ENCODE measurements at places on chromosomes 5 and 9.
A peak's percentile ranks its signal among the peaks of the same experiment; 100 is the strongest.

GRCh38 chr9:6984941-6985578, 227.3 kb downstream of the KDM4C start:
- H3K4me1 ChIP-seq, result no peaks in the 10 kb centered on the region
- H3K27me3 ChIP-seq, result no peaks in the 10 kb centered on the region
- H3K4me3 ChIP-seq, result no peak overlapping the region
- no peak overlapping the region for H3K27ac ChIP-seq
- no peak for ATAC-seq

DNA sequence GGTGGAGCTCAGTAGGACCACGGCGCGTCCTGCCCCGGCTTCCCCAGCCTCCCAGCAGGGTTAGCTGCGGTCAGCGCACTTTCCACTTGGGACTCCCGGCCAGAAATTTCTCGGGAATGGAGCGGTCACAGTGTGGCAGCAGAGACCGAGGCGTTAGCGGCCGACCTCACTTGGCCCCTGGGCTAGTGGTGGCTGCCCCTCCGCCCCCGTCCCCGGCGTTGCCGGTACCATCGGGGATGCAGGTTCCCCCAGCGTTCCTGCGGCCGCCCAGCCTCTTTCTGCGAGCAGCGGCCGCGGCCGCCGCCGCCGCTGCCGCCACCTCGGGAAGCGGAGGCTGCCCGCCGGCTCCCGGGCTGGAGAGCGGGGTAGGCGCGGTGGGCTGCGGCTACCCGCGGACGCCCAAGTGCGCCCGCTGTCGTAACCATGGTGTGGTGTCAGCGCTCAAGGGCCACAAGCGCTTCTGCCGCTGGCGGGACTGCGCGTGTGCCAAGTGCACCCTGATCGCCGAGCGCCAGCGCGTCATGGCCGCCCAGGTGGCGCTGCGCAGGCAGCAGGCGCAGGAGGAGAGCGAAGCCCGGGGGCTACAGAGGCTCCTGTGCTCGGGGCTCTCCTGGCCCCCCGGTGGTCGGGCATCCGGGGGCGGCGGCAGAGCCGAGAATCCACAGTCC, 460 bp downstream of the DMRTA1 start:
- H3K27me3 ChIP-seq, result no peaks in the 10 kb centered on the region
- H3K27ac ChIP-seq, result peak overlapping the region; percentile 93
- peak; percentile 79 for ATAC-seq
- peak overlapping the region; percentile 81 for H3K4me3 ChIP-seq
- no peaks in the 10 kb centered on the region for H3K36me3 ChIP-seq

DNA sequence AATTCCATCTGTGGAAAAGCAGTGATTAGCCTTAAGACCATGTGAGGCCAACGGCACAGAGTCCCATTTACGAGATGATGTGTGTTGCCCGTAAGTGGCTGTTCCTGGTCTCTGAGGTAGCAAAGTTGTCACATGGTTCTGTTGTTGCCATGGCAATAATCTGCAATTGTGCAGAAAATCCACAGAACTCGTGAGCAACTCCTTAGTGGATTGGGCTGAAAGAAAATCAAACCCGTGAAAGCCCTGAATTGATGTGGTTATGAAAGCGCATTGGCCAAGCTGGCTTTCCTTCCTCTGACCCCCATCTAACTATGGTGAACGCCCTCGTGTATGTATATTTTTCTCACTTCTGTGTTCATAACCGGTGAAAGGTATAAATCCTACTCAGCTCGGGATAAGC, 614.7 kb downstream of the EBF1 start:
- H3K27me3 ChIP-seq, result no peaks in the 10 kb centered on the region
- H3K4me1 ChIP-seq, result peaks cover 26% of the 10 kb centered on the region
- H3K36me3 ChIP-seq, result no peaks in the 10 kb centered on the region
- no peak overlapping the region for H3K4me3 ChIP-seq
- ATAC-seq, result no peak

DNA sequence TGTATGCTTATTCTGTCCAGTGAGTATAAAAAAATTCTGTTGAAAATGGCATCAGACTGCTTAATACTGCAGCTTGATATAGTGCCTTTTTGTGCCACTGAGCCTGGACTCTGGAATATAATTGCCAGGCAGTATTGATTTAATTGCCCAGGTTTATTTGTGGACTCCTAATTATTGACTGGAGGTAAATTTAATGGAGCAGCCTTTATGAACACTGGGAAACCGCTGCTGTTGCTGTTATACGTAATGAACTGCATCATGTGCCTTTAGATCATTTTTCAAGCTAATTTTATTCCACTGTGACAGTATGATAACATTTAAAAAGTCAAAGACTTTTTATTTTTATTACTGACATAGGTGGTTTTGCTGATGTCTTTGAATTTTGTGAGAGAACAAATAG, 90.2 kb upstream of the SH3GL2 start:
- H3K27me3 ChIP-seq, result no peaks in the 10 kb centered on the region
- H3K4me1 ChIP-seq, result no peaks in the 10 kb centered on the region
- no peaks in the 10 kb centered on the region for H3K36me3 ChIP-seq
- H3K27ac ChIP-seq, result no peak overlapping the region
- no peak for ATAC-seq
- no peak overlapping the region for H3K4me3 ChIP-seq

GRCh38 chr5:1204693-1205242, 3.4 kb downstream of the SLC6A19 start:
- H3K4me1 ChIP-seq, result no peaks in the 10 kb centered on the region
- peaks cover 90% of the 10 kb centered on the region for H3K27me3 ChIP-seq
- ATAC-seq, result no peak
- no peak overlapping the region for H3K4me3 ChIP-seq

- peak; percentile 84 for ATAC-seq
- no peak overlapping the region for H3K4me3 ChIP-seq
- H3K36me3 ChIP-seq, result no peaks in the 10 kb centered on the region
Measured at GRCh38 chr5:179393078-179393477, 47.8 kb upstream of the ADAMTS2 start.

DNA sequence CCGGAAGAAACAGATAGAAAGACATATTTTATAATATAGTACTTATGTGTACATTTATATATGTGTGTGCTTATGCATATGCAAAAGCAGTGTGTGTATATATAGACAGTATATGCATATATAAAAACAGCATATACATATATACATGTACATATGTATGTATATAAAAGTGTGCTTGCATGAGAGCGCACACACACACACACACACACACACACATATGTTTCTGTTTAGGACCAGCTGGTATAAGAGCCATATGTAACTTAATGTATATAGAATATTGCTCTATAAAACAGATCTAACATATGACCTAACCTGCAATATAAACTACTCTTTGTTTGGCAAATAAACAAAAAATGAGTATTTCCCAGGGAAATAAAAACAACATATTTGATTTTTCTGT, 65.1 kb upstream of the CDH9 start:
- H3K4me3 ChIP-seq, result no peak overlapping the region
- no peaks in the 10 kb centered on the region for H3K4me1 ChIP-seq
- no peak overlapping the region for H3K27ac ChIP-seq
- ATAC-seq, result no peak
- H3K36me3 ChIP-seq, result no peaks in the 10 kb centered on the region
- no peaks in the 10 kb centered on the region for H3K27me3 ChIP-seq

- H3K36me3 ChIP-seq, result no peaks in the 10 kb centered on the region
- H3K27me3 ChIP-seq, result no peaks in the 10 kb centered on the region
- H3K27ac ChIP-seq, result no peak overlapping the region
- no peak overlapping the region for H3K4me3 ChIP-seq
- ATAC-seq, result no peak
Measured at GRCh38 chr5:177178733-177179304, 45.2 kb downstream of the NSD1 start.

- H3K4me1 ChIP-seq, result peaks cover 9% of the 10 kb centered on the region
- peak overlapping the region; percentile 92 for H3K27ac ChIP-seq
Measured at GRCh38 chr5:67725604-67726003, 490.0 kb upstream of the PIK3R1 start.

DNA sequence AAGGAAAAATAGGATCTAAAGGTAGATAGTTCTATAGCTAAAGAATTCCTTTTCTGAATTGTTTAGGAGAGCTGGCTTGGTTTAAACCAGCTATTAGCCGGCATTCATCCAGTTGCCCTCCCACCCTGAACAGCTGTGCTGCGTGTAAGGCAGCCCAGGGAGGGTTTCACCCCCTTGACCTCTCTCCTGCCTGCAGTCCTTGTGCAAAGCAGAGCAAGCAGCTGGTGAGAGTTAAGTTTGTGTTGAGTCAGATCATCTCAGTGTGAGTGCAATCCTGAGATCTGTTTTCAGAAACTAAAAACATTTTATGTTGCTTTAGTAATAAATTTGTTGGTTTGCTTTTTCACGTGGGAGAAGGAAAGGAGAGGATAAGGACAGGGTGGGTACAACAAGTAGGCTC, 13.0 kb downstream of the SLC25A25 start:
- H3K36me3 ChIP-seq, result no peaks in the 10 kb centered on the region
- H3K4me3 ChIP-seq, result no peak overlapping the region
- H3K27me3 ChIP-seq, result no peaks in the 10 kb centered on the region
- peaks cover 66% of the 10 kb centered on the region for H3K4me1 ChIP-seq

DNA sequence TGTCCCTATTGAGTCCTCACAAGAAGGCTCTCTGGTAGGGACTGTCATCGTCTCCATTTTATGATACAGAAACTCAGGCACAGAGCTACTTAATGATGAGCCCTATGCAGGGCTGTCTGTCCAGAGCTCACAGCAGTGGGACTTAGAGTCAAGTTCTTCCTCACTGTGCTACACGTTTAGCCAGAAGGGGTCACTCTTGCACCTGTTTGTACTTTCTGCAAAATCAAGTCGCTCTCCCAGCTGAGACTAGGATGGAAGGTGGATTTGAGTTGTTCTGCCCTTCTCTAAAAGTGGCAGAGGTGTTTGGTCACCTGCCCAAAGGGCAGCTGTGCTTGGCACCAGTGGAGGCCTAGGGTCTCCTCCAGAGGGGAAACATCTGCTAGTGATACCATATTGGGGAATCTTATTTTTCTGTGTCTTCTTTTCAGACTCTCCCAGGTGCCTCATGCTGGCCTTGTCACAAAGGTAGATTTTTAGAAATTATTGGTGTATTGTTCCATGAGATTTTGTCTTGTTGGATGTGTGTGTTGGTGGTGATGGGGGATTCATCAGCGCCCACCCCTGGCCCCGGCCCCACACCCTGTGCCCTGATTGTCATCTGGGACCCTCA, 104.2 kb downstream of the PPARGC1B start:
- H3K4me1 ChIP-seq, result no peaks in the 10 kb centered on the region
- ATAC-seq, result peak; percentile 66
- no peaks in the 10 kb centered on the region for H3K36me3 ChIP-seq
- H3K27ac ChIP-seq, result no peak overlapping the region

GRCh38 chr9:78021697-78022096, 9.9 kb downstream of the GNAQ start:
- no peak overlapping the region for H3K27ac ChIP-seq
- H3K27me3 ChIP-seq, result no peaks in the 10 kb centered on the region
- ATAC-seq, result no peak
- no peak overlapping the region for H3K4me3 ChIP-seq
- H3K4me1 ChIP-seq, result peaks cover 18% of the 10 kb centered on the region

- H3K27ac ChIP-seq, result no peak overlapping the region
- ATAC-seq, result peak; percentile 28
- no peaks in the 10 kb centered on the region for H3K27me3 ChIP-seq
Measured at GRCh38 chr5:97528941-97529340, 345.9 kb upstream of the RIOK2 start.

- peak; percentile 59 for ATAC-seq
- H3K4me1 ChIP-seq, result peaks cover 14% of the 10 kb centered on the region
- H3K4me3 ChIP-seq, result no peak overlapping the region
- peak overlapping the region; percentile 41 for H3K27ac ChIP-seq
- no peaks in the 10 kb centered on the region for H3K36me3 ChIP-seq
Measured at GRCh38 chr9:75455444-75455921, 367.2 kb downstream of the OSTF1 start.

DNA sequence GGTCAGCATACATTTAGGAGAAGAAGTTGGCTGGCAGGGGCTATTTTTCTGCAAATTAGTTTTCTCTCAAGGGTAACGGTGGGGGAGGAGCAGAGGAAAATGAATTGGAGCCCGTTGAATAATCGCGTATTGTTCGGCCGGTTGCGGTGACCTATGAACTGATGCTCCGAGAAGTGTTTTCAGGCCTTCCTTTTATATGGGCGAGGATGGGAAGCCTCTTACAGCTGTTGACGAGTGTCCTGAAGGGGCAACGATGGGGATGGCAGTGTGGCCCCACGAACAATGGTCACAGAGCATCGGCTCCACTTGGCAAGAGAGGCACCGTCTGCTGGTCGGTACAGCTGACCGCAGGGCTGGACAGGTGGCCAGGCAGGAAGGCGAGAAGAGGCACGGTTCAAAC, 400.7 kb downstream of the ZSWIM6 start:
- H3K4me3 ChIP-seq, result no peak overlapping the region
- no peak for ATAC-seq
- H3K4me1 ChIP-seq, result no peaks in the 10 kb centered on the region
- H3K27ac ChIP-seq, result no peak overlapping the region
- no peaks in the 10 kb centered on the region for H3K27me3 ChIP-seq

DNA sequence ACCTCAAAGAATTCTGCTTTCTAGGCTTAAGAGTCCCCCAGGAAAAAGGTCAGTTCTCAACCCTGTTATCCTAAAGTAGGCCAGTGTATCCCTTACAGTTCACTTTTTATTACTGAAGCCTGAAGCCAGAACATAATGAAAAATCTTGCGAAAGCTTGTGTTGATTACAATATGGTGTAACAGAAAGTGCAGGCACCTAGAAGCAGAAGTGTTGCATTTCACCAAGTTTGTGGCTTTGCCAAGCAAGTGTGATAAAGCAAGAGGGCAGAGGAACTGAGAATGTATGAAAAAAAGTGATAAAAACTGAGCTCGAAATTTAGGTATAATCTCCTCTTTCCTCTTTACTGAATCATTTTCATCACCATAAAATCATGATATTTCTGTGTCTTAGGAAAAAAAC, 26.2 kb downstream of the AGTPBP1 start:
- H3K4me1 ChIP-seq, result no peaks in the 10 kb centered on the region
- H3K27ac ChIP-seq, result no peak overlapping the region
- ATAC-seq, result no peak
- H3K36me3 ChIP-seq, result no peaks in the 10 kb centered on the region
- no peak overlapping the region for H3K4me3 ChIP-seq

DNA sequence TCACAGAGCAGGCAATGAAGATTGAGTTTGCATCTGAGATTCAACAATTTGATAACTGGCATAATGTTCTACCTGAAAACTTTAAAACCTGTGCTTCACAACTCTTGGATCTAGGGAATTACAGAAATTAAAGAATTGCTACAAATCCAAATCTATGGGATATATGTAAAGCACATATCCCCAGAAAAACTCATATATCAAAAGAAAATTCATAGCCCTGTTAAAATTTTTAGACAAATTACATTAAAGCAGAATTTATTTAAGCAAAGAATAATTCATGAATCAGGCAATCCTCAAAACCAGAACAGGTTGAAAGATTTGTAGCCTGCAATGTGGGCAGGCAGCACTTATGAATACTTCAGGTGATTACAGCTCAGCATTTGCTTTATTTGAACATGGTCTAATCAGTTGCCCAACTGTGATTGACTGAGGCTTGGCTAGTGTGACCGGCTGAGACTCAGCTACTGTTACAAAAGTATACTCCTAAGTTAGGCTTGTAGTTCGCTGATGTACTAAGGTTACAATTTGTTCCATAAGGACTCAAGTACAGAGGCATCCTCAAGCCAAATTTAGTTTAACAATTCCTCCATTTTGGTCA, 10.3 kb upstream of the UBTD2 start:
- H3K4me1 ChIP-seq, result peaks cover 4% of the 10 kb centered on the region
- H3K27me3 ChIP-seq, result no peaks in the 10 kb centered on the region
- no peak for ATAC-seq

Measured in gastroesophageal sphincter (tissue), 4 donors.